ENCODE measurements at places on chromosomes 4 and X. TPM values are rescaled to one million over a fixed set of nuclear protein-coding genes. Genes with fewer than 3 reads are reported as not detected.
A peak's percentile ranks its signal among the peaks of the same experiment; 100 is the strongest.

GRCh38 chr4:8286719-8287342, 17.3 kb downstream of the HTRA3 start:
- no peak for DNase-seq

GRCh38 chr4:5338531-5338930, 287.3 kb downstream of the STK32B start:
- no peak for DNase-seq

DNA sequence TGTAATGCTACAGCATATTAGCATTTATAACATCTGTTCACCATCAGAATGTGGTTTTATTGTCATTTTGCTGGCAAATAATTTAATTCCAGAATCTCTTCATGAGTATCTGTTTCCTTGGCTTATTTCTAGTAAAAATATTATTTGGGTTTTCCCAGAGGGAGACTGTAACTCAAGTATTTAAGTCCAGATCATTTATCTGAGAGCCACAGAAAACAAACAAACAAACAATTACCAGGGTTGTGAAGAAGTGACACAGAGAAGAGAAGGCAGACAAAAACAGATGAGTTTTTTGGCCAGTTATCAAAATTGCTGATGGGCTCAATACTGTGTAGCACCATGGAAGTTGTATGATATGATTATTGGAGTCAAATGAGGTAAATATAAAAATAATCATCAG, 515.1 kb downstream of the TECRL start:
- DNase-seq = no peak

The ALPK1 gene
- total RNA-seq = 65.8 TPM

DNA sequence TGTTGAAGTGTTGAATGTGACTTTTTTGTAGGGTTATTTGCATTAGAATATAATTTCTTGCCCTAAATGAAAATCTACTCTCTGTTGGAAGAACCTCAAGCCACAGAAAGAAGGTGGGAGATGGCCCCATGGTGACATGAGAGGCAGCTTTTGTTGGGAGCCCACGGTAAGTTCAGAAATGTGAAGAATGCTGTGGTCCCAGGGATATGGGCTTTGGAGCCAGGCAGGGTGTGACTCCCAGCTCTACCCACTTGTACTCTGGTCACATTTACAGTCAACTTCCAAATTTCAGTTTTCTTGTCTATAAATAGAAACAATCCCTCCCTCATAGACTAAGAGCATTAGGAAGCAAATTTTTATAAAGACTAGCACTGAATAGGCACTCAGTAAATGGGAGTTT, 177.8 kb downstream of the RAB28 start:
- DNase-seq = no peak

DNA sequence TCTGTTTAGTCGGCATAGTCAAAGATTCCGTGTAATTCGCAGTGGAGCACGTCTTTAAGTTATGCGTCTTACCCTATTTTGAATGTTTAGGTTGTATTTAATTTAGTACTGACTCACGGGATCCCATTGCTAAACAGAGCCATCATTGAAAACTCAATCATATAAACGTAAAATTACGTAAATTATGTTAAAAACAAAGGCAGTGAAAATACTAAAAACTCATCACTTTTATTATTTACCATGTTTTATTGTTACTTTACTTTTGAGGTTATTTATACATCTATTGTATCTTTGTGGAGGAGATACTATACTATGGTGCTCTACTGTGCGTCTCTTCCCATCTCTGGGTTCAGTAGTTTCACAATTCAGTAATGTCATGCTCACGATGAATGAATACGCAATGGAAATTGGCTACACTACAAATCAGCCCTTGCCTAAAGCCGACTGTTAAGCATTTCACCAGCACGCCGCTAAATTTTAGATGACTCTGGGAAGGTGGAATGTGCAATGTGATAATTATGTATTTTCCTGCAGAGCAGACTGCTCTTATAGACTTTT, 944 bp downstream of the FUNDC2 start:
- peak; percentile 7 for DNase-seq

The ODAPH gene
- total RNA-seq = not detected

Measured in activated naive CD4-positive, alpha-beta T cell treated with anti-CD3 and anti-CD28 coated beads, Interleukin-2, amount 50 U/mL, for 72 hours (primary cell).